AG09319 (cell line): ENCODE measurements at places on chromosomes 3 and 15.

- DNase-seq, result no peak
Measured at GRCh38 chr3:23926736-23927135, 9.8 kb downstream of the RPL15 start.

DNA sequence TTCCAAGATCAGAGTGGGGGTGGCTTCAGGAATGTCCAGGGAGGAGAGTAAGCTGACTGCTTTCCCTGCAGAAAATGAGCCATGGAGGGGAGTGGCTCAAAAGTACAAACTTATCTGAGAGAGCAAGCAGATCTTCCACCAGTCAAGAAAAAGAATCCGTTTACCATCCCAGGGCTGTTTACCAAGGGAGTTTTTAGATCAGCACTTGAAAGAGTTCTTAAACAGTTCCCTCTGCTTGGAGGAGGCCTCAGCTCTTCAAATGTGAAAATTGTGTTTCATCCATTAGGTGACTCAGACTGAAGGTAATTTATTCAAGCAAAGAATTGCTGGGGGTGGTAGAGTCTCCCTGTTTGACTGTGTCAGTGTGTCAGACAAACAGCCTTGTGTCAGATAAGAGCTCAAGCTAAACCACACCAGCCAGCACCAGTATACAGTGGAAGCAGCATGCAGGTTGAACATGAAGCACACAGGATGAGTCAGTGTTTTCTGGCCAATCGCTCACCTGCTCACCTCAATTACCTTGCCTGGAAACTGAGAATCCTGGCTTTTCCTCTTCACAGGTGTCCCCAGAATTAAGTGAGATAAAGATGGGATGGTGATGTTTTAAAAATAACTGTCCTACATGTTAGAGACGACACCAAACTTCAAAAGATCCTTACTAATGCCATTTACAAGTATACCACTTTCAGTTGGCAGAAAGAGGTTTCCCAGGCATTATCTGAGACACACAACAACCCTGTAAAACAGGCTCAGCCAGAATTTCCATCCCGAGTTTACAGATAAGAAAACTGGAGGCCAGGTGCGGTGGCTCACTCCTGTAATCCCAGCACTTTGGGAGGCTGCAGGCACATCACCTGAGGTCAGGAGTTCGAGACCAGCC lies 21.7 kb downstream of the SH3BP5 start:
- no peak for DNase-seq

GRCh38 chr15:89641053-89641452 lies 14.2 kb downstream of the KIF7 start:
- DNase-seq, result no peak

- DNase-seq, result no peak
Measured at GRCh38 chr15:83784975-83785374, 131.1 kb downstream of the ADAMTSL3 start.

DNA sequence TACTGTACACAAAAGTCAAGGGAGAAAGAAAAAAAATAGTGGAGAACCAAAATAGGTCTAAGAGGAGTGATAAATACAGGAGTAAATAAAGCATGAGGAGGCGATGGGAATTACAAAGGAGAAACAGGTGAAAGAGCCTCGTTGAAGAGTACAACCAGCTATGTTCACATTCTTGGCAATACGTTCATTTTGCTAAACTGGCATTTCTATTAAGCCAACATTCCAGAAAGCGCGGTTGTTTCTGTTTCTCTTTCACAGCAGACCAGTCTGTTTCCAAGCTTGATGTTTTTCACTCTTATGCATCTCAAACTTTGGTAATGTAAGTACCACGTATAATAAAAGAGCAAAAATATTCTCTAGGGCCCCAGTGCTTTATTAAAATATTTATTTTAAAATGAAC lies 74.5 kb downstream of the NSUN3 start:
- no peak for DNase-seq
